Activated CD4-positive, alpha-beta memory T cell treated with anti-CD3 and anti-CD28 coated beads for 36 hours (primary cell): ENCODE measurements at places on chromosomes 3 and 15.

DNA sequence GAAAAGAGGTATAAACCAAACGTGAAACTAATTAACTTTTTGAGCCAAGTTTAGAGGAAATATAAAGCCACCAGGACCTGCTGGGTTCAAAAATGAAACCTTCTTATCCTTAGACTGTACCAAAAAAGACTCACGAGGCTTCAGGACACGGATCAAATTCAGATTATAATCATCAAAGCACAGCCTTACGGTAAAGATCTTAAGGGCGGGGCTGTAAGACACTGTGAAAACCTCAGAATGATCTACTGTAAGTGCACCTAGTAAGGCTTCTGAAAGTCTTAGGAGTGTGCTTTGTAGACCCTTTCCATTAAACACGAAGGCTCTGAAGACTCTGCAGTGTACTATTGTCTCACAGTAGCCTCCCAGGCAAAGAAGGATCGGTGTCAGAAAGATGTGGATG, 26.8 kb downstream of the TARS3 start:
- DNase-seq: no peak

GRCh38 chr15:34732430-34732829, 22.4 kb downstream of the GJD2 start:
- no peak for DNase-seq

DNA sequence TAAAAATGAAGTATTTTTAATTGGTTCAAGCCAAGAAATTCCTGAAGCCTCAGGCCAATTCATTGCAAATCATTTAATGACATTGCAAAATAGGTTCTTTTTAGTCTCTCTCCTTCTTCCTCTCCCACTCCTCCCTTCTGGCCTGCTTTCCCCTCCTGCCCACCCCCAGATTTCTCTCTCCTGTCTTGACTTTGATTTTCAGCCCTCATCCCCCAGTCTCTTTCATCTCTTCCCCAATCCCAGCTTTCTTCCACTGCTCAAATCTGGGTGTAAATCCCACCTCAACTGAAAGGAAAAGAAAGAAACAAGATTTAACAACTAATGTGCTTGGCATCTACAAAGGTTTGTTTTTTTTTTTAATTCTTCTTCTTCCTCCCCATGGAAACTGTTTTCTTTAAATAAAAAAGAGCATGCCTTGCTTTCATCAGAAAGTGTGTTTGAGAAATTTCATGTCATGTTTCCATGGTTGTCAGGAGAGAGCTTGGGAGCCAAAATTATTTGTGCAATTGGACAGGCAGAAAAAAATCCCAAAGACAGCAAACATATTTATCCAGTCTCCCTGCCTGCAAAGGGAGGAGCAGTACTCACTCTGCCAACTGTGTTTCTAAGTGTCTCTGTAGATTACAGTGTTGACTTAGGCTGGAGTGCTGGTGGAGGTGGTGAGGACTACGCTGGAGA, 50.4 kb downstream of the BOC start:
- no peak for DNase-seq

DNA sequence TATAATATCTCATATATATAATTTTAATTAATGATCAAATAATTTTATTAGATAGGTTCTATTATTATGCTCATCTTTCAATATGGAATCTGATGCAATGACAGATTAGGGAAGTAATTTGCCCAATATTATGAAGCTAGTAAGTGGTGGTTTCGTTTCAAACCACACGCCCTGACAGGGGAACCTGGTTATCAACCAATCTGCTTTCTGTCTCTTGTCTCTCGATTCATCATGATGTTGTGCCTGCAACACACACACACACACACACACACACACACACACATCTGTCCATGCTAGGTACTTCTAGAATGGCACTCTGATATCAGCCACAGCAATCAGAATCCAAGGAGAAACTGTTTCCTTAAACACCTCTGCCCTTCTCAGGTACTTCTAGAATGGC, 128.4 kb downstream of the ZBBX start:
- DNase-seq: no peak

DNA sequence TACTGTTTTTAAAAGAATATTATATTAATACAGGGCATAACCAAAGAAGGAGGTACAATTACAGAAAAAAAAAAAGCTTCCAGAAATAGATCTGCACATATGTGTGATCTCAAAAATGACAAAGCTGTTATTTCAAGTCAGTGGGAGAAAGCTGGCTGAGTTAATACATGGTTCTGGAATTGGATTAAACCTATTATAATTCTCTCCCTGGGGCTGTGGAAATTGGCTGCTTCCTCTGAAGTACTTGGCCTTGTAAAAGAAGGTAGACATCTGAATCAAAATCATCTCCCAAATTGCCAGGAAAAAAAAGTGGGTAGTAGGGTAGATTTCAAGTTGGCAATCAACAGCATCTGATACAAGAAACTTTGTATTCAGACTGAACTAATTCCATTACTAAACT, 723.9 kb upstream of the ALCAM start:
- no peak for DNase-seq

GRCh38 chr3:119644481-119644880, 15.9 kb downstream of the POPDC2 start:
- DNase-seq: no peak

DNA sequence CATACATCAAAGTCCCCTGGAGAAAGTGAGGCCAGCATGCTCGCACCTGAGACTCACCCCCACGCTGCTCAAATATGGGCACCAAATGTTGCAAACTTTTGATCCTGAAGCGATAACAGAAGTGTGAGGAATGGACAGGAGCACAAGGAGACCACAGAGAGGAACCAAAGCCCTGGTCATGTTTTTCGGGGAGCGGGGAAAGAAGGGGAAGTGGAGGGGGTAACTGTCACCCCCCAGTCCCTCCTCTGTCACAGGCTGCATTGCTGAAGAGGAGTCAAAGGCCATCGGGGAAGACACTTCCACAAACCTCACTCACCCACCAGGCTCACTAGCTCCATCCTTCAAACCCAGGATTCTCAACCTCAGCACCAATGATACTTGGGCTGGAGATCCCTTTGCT, 182.4 kb downstream of the UACA start:
- no peak for DNase-seq

GRCh38 chr3:160686955-160687535, 10.1 kb downstream of the ARL14 start:
- no peak for DNase-seq

DNA sequence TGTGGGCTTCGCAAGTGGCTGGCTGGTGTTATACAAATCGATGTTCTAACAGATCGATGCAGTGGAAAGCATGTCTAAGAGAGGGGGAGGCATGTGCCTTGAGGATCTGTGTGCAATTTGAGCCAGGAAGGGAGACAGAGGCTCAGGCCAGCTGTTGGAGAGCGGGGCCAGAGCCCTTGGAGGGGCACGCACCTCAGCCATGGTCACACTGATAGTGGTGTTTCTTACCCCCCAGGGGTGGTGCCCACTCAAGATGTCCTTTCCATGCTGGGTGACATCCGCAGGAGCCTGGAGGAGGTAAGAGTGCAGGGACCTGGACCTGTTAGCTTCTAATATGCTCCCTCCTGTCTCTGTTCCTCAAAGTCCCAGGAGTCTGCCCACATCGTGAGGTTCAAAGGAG, 3.8 kb upstream of the ABTB1 start:
- no peak for DNase-seq

GRCh38 chr3:133152681-133153220, 114.6 kb downstream of the TMEM108 start:
- no peak for DNase-seq

GRCh38 chr15:36501063-36501678, 78.3 kb upstream of the CDIN1 start:
- no peak for DNase-seq

- DNase-seq: no peak
Measured at GRCh38 chr3:175274056-175274455, 414.9 kb downstream of the NAALADL2 start.

DNA sequence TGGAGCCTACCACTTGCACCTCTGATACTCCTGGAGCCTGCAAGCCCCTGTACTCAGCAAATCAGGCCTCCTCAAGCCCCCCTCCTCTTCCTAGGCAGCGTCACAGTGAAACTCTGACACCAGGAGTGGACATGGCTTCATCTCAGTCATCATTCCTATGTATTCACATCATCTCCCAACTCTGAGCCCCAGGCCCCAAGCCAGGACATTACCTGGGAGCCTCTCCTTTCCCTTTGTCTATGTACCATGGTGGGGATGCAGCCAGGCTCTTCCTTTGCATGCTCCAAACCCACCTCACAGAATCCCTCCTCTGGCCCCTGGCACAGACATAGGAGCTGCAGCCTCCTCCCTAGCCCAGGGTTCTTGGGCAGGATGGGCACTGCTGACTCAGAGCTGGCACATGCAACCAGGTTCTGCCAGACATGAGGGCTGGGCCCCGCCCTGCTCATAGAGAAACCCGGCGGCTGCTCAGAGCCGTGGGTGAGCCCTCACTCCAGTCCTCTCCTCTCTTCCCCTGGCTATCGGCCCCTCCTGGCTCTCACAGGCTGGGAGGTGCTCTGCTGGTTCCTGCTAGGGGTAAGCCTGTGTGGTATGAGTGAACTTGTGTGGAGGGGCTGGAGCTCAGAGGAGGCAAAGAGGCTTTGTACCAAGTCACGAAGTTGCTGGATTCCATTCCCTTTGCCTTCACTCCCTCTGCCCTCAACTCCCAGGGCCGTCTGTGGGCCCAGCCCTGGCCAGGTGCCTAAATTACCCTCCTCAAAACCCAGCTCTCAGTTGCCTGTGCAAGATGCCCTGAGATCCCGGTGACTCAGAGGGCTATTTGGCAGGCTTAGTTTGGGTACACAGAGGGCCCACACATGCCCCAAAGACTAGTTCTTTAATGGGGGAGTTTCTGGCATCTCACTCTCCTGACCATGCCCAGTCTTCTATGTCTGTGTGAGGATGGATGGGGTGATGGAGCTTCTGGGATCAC, 1.9 kb upstream of the PLCD1 start:
- peak; percentile 76 for DNase-seq

GRCh38 chr3:8996681-8997121, 33.4 kb upstream of the RAD18 start:
- no peak for DNase-seq
